ENCODE measurements at places on chromosomes 3 and 15.
A peak's percentile ranks its signal among the peaks of the same experiment; 100 is the strongest.

DNA sequence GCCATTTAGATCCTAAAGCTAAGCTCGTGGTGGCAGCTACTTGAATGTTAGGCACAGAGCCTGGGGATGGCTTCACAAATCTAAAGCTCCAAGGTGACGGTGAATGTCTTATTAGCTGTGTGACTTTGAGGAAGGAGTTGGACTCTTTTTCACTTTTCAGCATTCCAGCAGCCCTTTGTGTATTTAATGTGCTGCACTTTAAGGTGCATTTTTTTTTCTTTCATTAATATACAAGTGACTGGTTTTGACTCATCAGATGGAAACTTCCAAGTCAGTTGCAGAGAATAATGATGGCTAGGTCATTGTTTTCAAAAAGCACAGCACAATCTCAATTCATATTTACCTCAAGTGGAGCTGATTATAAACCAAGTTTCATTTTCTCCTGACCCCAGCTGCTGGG lies 55.8 kb downstream of the TMED3 start:
- no peak for DNase-seq

DNA sequence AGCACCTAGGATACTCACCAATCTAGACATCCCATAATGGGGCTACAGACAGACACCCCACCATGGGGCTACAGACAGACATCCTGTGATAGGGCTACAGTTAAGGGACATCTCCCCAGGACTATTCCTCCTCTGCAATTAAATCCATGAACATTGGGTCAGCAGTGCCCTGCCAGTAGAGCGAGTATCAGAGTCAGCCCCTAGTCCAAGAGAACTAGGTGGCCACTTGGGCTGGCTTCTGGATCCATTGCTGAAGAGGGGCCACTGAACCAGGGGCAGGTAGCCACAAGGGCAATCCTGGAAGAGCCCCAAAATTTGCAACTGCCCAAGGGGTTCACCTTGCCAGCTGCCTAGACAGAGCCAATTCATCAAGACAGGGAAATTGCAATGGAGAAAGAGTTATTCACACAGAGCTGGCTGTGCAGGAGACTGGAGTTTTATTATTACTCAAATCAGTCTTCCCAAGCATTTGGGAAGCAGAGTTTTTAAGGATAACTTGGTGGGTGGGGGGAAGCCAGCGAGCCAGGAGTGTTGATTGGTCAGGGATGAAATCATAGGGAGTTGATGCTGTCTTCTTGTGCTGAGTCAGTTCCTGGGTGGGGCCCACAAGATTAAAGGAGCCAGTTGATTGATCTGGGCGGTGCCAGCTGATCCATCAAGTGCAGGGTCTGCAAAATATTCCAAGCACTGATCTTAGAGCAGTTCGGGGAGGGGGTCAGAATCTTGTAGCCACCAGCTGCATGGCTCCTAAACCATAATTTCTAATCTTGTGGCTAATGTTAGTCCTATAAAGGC lies 170.2 kb upstream of the SMAD3 start:
- DNase-seq, result peak; percentile 75

- no peak for DNase-seq
Measured at GRCh38 chr3:70880421-70880820, 568.0 kb upstream of the MDFIC2 start.

GRCh38 chr3:173685456-173685855 lies 287.9 kb downstream of the NLGN1 start:
- DNase-seq, result no peak

DNA sequence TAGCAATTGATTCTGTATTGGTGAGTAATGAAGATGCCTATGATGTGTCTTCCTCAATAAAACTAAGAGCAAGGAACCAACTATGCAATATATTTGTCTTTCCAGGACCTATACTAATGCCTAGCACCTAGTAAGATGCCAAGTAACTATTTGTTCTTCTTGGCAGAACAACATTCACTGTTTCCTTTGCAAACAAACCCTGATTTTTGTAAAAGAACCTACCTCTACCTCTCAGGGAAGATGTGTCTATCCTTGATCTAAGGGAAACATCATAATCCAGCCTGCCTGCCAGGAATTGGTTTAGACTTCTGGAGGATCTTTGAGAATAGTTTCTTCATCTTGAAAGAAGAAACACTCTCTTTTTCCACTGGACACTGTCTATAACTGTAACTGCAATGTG lies 3.8 kb upstream of the ADPRH start:
- no peak for DNase-seq

DNA sequence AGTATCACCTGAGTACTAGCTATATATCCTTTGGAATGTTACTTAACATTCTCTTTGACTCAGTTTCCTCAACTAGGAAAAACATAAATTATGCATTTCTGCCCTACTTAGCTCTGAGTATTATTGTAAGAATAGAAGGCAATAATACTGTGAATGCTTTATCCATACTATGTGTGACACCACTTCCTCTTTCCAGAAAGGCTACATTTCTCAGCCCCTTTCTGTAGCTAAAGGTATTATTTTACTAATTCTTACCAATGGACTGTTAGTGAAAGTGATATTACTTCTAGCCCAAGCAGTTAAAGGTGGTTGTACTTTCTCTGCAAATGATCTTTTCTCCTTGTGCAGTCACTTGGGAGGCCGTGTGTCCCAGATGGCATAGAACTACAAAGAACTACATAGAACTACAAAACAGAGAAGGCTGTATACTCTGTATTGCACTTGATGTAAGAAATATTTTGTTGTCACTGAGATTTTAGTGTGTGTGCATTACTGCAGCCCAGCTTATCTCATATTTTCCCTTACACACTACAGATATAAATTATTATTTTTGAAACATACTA lies 35.1 kb downstream of the MYH15 start:
- no peak for DNase-seq

- DNase-seq, result no peak
Measured at GRCh38 chr3:14820156-14820555, 1.4 kb downstream of the FGD5 start.

- no peak for DNase-seq
Measured at GRCh38 chr15:52113235-52113634, 660 bp upstream of the BCL2L10 start.

- DNase-seq, result no peak
Measured at GRCh38 chr3:55639896-55640765, 153.0 kb upstream of the WNT5A start.

GRCh38 chr3:98801043-98801747 lies 38.1 kb downstream of the ST3GAL6 start:
- DNase-seq, result no peak

DNA sequence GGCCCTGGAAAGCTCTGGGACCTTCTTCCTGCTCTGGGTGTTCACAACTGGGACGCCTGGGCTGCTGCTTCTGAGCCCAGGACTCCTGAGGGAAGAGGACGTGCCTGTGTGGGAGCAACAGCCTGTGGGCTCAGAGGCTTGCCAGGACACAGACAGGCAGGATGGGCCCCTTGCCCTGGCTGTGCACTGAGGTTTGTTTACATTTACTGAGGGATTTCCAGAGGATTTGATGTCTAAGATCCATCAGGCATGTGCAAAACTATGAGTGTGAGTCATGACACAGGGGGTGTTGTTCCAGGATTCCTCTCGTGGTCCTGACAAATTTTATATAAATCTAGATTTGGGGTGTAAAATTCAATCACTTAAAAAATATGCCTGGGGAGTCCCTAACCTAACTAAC lies 10.6 kb downstream of the CCR9 start:
- DNase-seq, result peak; percentile 86

- DNase-seq, result peak; percentile 43
Measured at GRCh38 chr3:116445311-116445841, at the start of gene LSAMP. LSAMP (minus strand) TSS chr3:116445487.

DNA sequence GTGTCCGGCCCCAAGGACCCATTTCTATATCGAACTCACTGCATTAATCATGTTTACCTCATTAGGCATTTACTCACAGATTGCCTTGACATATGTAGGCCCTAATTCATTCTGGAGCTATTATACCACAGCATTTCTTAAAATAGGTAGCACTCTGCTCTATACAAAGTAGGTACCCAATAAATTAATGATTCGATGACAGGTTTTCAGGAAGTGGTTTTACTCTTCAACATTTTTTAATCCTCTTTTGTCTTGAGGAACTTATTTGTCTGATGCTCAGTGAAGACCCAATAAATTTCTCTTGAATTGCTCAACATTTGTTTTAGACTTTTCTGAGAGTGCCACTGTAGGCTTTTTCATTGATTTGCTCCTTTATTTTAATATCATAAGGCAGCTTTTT lies 12.1 kb downstream of the TGFBR2 start:
- no peak for DNase-seq

GRCh38 chr3:78893161-78893560 lies 874.6 kb downstream of the ROBO1 start:
- no peak for DNase-seq

DNA sequence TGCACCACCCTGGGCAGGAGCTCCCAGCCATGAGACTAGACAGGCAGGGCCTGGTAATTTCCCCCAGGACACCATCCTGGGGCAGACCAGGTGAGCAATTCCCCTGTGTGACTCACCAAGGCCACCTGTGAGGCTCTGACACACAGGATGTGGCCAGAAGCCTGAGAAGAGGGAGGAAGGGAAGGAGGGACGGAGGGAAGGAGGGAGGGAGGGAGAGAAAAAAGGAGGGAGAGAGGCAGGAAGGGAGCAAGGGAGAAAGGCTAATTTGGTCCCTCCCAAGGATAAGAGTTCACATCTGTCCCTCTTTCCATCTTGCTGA lies 25.9 kb downstream of the WNT7A start:
- DNase-seq, result no peak

DNA sequence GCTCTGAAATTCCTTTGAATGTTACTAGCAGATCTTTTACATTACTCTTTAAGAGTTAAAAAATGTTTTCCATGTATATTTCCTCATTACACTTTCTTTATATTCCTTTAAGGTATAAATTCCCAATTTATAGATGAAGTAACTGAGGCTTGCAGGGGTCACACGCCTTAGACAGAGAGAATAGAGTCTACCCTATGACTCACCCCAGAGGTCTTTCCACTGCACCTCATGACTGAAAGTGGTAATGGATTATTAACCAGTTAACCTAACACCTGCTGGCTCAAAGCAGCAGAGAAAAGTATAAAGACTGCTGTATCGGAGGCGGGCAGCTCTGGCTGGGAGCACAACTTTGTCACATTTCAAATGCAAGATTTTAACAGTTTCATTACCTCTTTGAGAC lies 37.7 kb downstream of the LDHAL6B start:
- DNase-seq, result no peak

GRCh38 chr3:49026536-49026935 lies 2.7 kb downstream of the IMPDH2 start:
- no peak for DNase-seq

DNA sequence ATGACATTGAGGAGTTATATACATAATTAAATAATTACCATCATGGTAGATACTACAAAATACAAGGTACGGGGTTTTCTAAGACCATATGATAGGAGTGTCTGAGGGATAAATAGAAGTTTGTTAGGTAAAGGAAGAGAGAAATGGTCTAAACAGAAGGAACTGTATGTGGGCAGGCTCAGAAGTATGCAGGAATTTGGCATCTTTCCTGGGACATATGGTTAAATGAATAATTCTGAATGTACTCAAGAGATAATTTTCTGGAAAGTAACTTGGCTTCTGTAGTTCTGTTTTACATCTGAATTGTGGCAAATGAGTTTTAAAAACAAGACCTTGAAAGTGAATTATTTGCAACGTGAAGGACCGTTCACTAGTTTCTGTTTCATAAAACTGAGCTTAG lies 17.5 kb downstream of the LMCD1 start:
- DNase-seq, result no peak

DNA sequence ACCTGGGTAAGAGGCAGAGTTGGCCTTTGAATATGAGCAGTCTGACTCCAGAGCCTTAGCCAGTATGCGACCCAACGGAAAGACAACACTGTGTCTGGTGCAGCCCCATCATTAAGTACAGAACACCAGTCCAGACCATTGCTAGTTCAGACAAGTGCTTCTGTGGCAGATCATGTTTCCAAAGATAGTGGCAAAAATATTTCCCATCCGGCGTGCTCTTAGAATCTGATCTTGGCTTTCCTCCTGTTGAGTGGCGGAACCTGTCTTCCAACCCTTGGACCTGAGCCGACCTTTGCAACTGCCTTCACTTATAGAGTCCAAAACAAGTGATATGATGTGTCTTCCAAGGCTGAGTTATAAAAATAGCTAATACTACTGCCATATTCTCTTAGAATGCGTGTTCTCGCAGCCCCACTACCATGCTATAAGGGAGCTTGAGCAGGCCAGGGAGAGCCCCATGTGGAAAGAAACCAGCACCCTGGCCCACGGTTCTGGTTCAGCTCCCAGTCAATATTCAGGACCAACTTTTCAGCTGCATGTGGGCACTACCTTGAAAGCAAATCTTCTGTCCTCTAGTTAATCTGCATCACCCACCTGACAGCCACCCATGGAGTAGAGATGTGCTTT lies 322.4 kb upstream of the SLCO3A1 start:
- no peak for DNase-seq

DNA sequence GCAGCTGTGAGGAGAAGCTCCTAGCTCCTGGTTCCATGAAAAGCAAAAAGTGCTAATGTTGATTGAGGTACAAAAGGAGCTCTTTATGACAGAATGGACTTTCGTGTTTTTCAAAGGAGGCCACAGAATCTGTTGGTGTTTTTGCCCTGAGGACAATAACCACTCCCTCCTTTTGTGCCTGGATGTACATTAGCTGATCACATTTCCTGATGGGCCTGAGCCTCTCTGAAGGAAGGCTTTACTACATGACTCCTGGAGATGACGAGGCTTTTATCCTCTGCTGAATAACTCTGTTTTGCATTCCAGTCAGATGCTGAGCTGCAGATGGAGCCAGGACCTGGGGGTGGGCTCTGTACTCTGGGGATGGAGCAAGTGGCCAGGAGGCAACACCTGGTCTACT lies 301.9 kb downstream of the CACNA2D3 start:
- no peak for DNase-seq

- DNase-seq, result no peak
Measured at GRCh38 chr3:122947738-122948137, 79.8 kb downstream of the SEMA5B start.
